ENCODE measurements at places on chromosomes 3 and 15. TPM values are rescaled to one million over a fixed set of nuclear protein-coding genes. Genes with fewer than 3 reads are reported as not detected.
A peak's percentile ranks its signal among the peaks of the same experiment; 100 is the strongest.

DNA sequence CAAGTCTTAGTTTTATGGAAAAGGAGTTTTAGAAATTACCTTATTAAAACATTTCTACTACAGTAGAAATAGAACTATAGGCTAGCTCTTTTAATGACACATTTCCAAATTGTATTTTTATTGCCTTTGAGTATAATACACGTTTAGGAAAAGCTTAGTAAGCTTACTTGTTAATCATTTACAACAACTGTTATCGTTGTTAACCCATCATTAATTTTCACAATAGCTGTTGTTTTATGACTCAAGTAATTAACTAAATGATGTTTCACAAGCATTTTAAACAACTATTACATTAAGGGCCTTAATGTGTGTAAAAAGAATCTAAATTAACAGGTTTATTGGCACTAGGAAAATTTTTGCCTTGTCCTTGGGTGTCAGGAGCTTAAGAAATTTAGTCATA is 120.5 kb upstream of the THRB start:
- H3K27me3 ChIP-seq: no peaks in the 10 kb centered on the region
- no peaks in the 10 kb centered on the region for H3K4me1 ChIP-seq
- no peak overlapping the region for H3K4me3 ChIP-seq
- DNase-seq: no peak
- H3K27ac ChIP-seq: no peak overlapping the region

Gene PLA2G4F
- 0.27 TPM for total RNA-seq

DNA sequence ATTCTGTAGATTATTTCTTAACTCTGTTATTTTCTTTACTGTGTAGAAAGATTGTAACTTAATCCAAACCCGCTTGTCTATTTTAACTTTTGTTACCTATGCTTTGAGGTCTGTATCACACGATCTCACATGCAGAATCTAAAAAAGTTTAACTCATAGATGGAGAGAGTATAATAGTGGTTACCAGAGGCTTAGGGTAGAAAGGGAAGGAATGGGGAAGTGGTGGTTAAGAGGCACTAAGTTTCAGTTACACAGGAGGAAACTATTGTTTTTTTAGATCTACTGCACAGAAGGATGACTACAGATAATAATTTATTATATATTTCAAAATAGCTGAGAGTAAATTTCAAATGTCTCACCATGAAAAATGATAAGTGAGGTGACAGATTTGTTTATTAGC is 515.2 kb downstream of the RSL24D1 start:
- H3K27ac ChIP-seq: no peak overlapping the region
- no peaks in the 10 kb centered on the region for H3K36me3 ChIP-seq
- DNase-seq: no peak
- no peaks in the 10 kb centered on the region for H3K4me1 ChIP-seq
- no peak overlapping the region for H3K4me3 ChIP-seq

DNA sequence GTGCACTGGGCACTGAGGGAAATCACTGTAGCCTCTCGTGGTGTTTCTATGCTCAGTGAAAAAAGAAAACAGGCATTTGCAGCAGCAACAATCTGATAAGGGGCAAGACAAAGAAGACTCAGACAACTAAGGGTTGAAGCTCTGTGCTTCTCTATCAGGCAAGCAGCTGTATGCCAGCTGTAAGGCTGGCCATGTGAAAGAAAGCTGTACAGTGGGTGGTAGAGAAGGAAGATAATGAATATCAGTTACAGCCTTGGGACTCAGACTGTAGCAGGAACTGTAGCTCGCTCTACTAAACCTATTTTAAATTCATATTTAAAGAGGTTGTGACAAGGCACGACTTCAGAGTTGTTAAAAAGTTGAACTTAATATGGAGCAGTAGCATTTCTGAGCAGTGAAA is 76.3 kb downstream of the VGLL3 start:
- no peak overlapping the region for H3K4me3 ChIP-seq
- H3K36me3 ChIP-seq: no peaks in the 10 kb centered on the region
- no peak for DNase-seq
- H3K27ac ChIP-seq: no peak overlapping the region

GRCh38 chr15:25670025-25670554 is 193.0 kb downstream of the ATP10A start:
- no peaks in the 10 kb centered on the region for H3K27me3 ChIP-seq
- H3K4me1 ChIP-seq: peaks cover 35% of the 10 kb centered on the region
- H3K4me3 ChIP-seq: peak overlapping the region; percentile 40
- H3K36me3 ChIP-seq: no peaks in the 10 kb centered on the region
- peak overlapping the region; percentile 94 for H3K27ac ChIP-seq

DNA sequence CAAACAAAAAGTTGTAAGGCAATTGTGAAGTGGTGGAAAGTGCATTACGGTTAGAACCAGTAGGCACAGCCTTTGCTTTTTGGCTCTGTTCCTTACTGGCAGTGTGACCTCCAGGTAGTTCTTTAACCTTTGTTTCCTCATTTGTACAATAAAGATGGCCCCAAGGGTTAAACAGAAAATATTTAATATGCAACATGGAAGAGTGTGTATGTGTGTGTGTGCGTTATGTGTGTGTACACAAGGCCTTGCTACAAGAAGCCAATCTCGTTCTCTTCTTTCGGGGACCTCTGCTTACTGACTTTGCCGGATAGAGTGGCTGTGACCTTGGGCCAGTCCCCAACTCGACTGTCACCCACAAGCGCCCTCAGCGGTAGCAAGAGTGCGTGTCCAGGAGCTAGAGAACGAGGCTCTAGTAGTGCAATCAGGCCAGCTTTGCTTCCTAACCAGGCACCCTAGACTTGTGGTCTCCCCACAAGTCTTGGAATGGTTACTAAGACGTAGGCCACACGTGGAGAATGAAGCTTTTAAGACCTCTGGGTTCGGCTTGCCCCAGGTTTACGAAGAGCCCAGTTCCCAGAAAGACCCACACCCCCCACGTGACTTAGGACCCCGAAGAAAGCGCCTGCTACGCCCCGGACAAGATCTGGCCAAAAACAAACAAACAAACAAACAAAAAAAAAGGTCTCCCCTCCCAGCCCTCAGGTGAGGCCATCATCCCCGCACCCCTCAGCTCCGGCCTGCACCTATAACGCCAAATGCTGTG is 593 bp downstream of the CIAO2A start:
- no peaks in the 10 kb centered on the region for H3K27me3 ChIP-seq
- H3K36me3 ChIP-seq: peaks cover 10% of the 10 kb centered on the region
- H3K4me3 ChIP-seq: peak overlapping the region; percentile 83
- no peak for DNase-seq
- peaks cover 49% of the 10 kb centered on the region for H3K4me1 ChIP-seq
- H3K27ac ChIP-seq: peak overlapping the region; percentile 95

Gene ZNF662
- total RNA-seq: 8.9 TPM

- H3K36me3 ChIP-seq: no peaks in the 10 kb centered on the region
- H3K4me1 ChIP-seq: peaks cover 16% of the 10 kb centered on the region
- no peaks in the 10 kb centered on the region for H3K27me3 ChIP-seq
- H3K4me3 ChIP-seq: no peak overlapping the region
- DNase-seq: no peak
These were observed 234.9 kb downstream of the CACNA2D3 start for GRCh38 chr3:54357301-54357700.

Gene ROPN1B
- not detected for total RNA-seq

DNA sequence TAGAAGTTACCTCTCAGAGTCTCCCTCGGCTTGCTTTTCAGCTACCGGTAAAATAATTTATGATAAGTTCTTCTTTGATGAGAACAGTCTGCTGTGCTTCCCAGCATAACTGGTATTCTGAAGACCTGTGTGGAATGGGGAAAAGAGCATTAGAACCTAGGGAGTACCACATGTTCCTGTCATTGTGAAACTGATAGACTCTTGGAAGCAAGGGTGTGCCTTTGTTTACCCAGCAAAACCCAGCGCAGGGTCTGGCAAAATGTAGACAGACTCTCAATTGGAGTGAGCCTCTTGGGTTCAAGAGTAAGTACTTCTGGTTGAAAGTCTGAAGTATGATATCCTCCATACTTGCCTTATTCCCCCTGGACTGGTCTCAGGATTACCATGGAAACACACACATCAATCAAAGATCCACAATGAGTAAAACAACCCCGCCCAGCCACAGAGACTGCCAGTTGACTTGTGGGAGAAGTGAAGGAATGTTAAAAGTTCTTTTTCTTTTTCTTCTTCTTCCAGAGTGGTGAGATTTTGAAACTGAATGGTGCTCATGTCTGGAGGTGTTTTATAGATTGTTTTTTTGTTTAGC is 652.4 kb upstream of the NAALADL2 start:
- no peaks in the 10 kb centered on the region for H3K27me3 ChIP-seq
- H3K27ac ChIP-seq: no peak overlapping the region
- peaks cover 13% of the 10 kb centered on the region for H3K4me1 ChIP-seq
- H3K4me3 ChIP-seq: no peak overlapping the region
- DNase-seq: no peak

- H3K4me1 ChIP-seq: peaks cover 33% of the 10 kb centered on the region
- no peak overlapping the region for H3K4me3 ChIP-seq
- no peaks in the 10 kb centered on the region for H3K27me3 ChIP-seq
- no peak overlapping the region for H3K27ac ChIP-seq
- H3K36me3 ChIP-seq: no peaks in the 10 kb centered on the region
These were observed 75.9 kb downstream of the RFTN1 start for GRCh38 chr3:16437640-16438039.

- DNase-seq: no peak
- H3K4me1 ChIP-seq: no peaks in the 10 kb centered on the region
- no peaks in the 10 kb centered on the region for H3K27me3 ChIP-seq
- no peak overlapping the region for H3K4me3 ChIP-seq
These were observed 92.6 kb upstream of the PLSCR4 start for GRCh38 chr3:146343551-146343950.

Gene CPA3
- 19.5 TPM for total RNA-seq

DNA sequence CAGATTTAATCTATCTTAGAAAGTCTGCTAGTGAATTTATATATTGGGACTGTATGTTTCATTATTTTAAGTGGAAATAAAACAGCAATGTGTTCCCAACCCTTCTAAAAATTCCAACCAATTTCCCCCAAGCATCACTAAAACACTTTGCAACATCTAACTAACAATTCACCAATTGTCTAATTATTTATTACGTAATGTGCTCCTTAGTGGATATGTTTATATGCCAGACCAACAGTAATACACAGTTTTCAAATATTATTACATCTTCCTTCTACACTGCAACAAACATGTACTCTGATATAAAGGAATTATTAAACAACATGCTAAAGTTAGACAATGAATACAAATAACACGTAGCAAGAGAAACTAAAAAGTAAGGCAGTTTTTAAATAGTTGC is 262.6 kb upstream of the THBS1 start:
- H3K4me3 ChIP-seq: no peak overlapping the region
- DNase-seq: no peak
- H3K4me1 ChIP-seq: no peaks in the 10 kb centered on the region
- no peaks in the 10 kb centered on the region for H3K27me3 ChIP-seq

DNA sequence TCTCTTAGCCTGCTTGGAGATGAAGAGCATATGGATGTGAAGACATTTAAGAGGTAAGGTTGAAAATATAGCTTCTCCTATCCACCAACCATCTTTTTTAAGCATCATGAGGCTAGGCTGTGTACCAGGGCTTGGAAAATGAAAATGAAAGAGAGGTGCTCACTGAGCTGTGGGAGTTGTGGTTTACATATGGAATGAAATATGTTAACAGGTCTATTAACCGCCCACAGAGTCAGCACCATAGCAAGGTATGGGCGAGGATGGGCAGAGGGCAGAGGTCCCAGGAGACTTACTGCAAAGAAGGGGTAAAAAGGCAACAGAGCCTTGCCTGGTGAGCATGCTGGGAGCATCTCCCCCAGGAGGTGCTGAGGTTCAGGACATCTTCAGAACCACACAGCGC is 273.1 kb downstream of the GABRG3 start:
- no peak overlapping the region for H3K27ac ChIP-seq
- no peaks in the 10 kb centered on the region for H3K4me1 ChIP-seq
- H3K4me3 ChIP-seq: no peak overlapping the region
- no peaks in the 10 kb centered on the region for H3K27me3 ChIP-seq
- no peak for DNase-seq
- no peaks in the 10 kb centered on the region for H3K36me3 ChIP-seq

DNA sequence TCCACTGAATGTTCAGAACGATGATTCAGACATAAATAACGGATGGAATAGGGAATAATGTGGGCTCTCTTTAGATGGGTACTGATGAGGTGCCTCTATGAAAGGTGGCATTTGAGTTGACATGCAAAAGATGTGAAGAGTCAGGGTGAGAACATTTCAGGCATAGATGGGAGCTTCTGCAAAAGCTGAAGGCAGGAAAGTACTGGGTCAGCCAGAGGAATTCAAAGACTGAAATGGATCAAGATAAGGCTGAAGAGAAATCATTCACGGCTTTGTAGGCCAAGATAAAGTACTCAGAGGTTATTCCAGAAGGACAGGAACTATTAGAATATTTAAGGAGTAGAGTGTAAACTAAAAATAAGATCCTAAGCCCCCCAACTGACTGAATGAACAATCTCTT is 189.6 kb upstream of the MCTP2 start:
- no peak for DNase-seq
- no peak overlapping the region for H3K27ac ChIP-seq
- H3K4me1 ChIP-seq: no peaks in the 10 kb centered on the region
- no peaks in the 10 kb centered on the region for H3K36me3 ChIP-seq
- no peaks in the 10 kb centered on the region for H3K27me3 ChIP-seq
- H3K4me3 ChIP-seq: no peak overlapping the region

- H3K36me3 ChIP-seq: no peaks in the 10 kb centered on the region
- DNase-seq: no peak
- no peak overlapping the region for H3K27ac ChIP-seq
- no peak overlapping the region for H3K4me3 ChIP-seq
- no peaks in the 10 kb centered on the region for H3K27me3 ChIP-seq
- peaks cover 28% of the 10 kb centered on the region for H3K4me1 ChIP-seq
These were observed 1.8 kb downstream of the CCRL2 start for GRCh38 chr3:46408853-46409252.

Gene NRROS
- 4.7 TPM for total RNA-seq

GRCh38 chr3:36989005-36989404 is 3.9 kb downstream of the EPM2AIP1 start:
- no peak overlapping the region for H3K27ac ChIP-seq
- H3K27me3 ChIP-seq: no peaks in the 10 kb centered on the region
- no peak for DNase-seq
- H3K4me1 ChIP-seq: peaks cover 34% of the 10 kb centered on the region

Gene DNAJA4
- 28.9 TPM for total RNA-seq

Gene ETV5
- 362 TPM for total RNA-seq

- H3K27me3 ChIP-seq: no peaks in the 10 kb centered on the region
- no peak for DNase-seq
- H3K36me3 ChIP-seq: no peaks in the 10 kb centered on the region
- H3K4me3 ChIP-seq: no peak overlapping the region
- no peaks in the 10 kb centered on the region for H3K4me1 ChIP-seq
These were observed 73.0 kb downstream of the MYH15 start for GRCh38 chr3:108437439-108437838.

GRCh38 chr3:9369508-9369907 is 6.7 kb downstream of the THUMPD3 start:
- no peaks in the 10 kb centered on the region for H3K27me3 ChIP-seq
- DNase-seq: no peak
- no peak overlapping the region for H3K27ac ChIP-seq
- H3K4me3 ChIP-seq: no peak overlapping the region
- H3K36me3 ChIP-seq: peaks cover 34% of the 10 kb centered on the region
- H3K4me1 ChIP-seq: no peaks in the 10 kb centered on the region

Gene GUCA1C
- total RNA-seq: not detected

- H3K27me3 ChIP-seq: no peaks in the 10 kb centered on the region
- peaks cover 54% of the 10 kb centered on the region for H3K4me1 ChIP-seq
These were observed 14.5 kb downstream of the TKT start for GRCh38 chr3:53240989-53241972.

GRCh38 chr3:14137445-14137844 is 12.6 kb downstream of the TMEM43 start:
- DNase-seq: no peak
- H3K27me3 ChIP-seq: no peaks in the 10 kb centered on the region
- peaks cover 63% of the 10 kb centered on the region for H3K36me3 ChIP-seq
- H3K4me1 ChIP-seq: peaks cover 58% of the 10 kb centered on the region
- H3K27ac ChIP-seq: peak overlapping the region; percentile 78

Gene EID1
- total RNA-seq: 212 TPM

Measured in thoracic aorta (tissue), 2 donors.